ENCODE measurements at places on chromosomes 7 and 10. TPM values are rescaled to one million over a fixed set of nuclear protein-coding genes. Genes with fewer than 3 reads are reported as not detected.
A peak's percentile ranks its signal among the peaks of the same experiment; 100 is the strongest.

DNA sequence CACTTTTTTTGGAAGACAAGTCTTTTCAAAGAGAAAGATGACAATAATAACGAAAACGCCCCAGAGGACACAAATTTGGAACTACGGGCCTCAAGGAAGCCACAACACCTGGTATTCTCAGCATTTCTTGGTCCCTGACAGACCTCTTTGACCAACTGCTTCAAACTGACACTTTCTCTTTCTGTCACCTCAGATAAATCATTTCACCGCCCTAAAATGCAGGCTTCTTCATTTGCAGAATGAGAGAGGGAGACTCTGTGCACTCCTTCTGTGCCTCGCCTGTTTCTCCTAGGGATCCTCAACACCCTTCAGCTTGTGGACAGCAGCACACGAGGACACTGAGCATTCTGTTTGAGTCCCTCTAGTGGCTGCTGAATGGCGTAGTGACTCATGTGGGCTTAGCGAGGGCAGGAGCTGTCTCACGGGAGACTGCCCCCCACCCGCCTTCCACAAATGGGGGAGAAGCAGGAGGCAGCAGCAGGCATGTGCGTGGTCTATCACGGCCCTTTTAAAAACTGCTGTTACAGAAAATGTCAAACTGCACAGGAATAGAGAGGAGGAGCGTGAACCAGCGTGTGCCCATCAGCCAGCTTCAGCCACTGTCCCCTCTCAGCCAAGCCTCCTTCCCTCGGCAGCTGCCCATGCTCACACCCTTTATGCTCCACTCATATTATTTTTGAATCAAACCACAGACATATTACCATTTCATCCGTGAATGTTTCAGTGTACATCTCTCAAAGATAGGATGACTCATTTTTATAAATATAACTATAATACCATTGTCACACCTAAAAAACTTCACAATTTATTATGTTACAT is 41.4 kb downstream of the GSDME start:
- DNase-seq: peak; percentile 25

The KCNIP2 gene
- not detected for total RNA-seq

The C10orf143 gene
- not detected for total RNA-seq

The HOXA4 gene
- not detected for total RNA-seq

The C7orf57 gene
- total RNA-seq: 0.47 TPM
